Heart right ventricle (tissue), 16 donors: ENCODE measurements at places on chromosomes 2 and 18. TPM values are rescaled to one million over a fixed set of nuclear protein-coding genes. Genes with fewer than 3 reads are reported as not detected.

The MYCN gene
- 0.30 TPM for total RNA-seq

The LCT gene
- total RNA-seq: not detected

The MGAT4A gene
- total RNA-seq: 17.9 TPM

The MYO5B gene
- total RNA-seq: 0.20 TPM

DNA sequence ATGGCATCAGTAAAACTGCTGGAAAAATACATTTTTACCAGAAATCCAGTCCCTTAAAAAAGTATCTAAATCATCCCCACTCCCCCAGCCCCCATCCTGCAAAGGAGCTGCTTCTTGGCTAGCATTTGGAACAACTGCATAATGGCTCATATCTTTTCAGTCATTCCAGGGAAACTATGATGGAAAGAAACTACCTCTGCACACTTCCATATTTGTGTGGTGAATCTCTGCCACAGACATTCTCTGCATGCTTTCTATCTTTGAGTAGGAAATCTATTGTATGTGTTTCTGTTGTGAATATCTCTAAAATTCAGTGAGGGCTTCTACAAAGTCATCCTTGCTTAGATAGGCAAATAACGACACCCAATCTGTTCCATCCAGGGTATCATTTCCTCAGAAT, 632.3 kb downstream of the LRP1B start:
- no peak overlapping the region for H3K27ac ChIP-seq
- H3K4me3 ChIP-seq: no peak overlapping the region
- H3K27me3 ChIP-seq: no peaks in the 10 kb centered on the region
- no peaks in the 10 kb centered on the region for H3K4me1 ChIP-seq
- no peak for DNase-seq
- H3K36me3 ChIP-seq: no peaks in the 10 kb centered on the region

DNA sequence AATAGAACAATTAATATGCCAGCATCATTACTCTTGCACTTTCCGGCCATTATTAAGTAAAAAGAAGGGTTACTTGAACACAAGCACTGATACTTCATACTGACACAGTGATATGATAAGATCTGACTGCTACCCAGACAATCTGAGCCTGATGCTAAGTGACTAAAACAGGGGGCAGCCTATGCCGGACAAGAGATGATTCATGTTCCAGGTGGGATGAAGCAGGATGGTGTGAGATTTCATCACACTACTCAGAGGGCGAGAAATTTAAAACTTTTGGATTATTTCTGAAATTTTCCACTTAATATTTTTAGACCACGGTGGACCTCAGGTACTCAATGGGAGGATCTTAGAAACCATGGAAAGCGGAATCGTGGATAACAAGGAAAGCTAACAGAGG, 61.7 kb downstream of the LIPG start:
- H3K27me3 ChIP-seq: no peaks in the 10 kb centered on the region
